ENCODE measurements at places on chromosomes 2 and 18. TPM values are rescaled to one million over a fixed set of nuclear protein-coding genes. Genes with fewer than 3 reads are reported as not detected.

Gene DUSP19
- 2.6 TPM for total RNA-seq

Gene LAPTM4A
- 118 TPM for total RNA-seq

Gene ANAPC1
- total RNA-seq: 83.5 TPM

Gene PFN4
- not detected for total RNA-seq

Gene UGT1A10
- total RNA-seq: not detected

Gene ANKZF1
- 18.5 TPM for total RNA-seq
